ENCODE measurements at places on chromosomes 3 and 15. TPM values are rescaled to one million over a fixed set of nuclear protein-coding genes. Genes with fewer than 3 reads are reported as not detected.

MITF gene
- total RNA-seq: 16.7 TPM

WDR48 gene
- 54.2 TPM for total RNA-seq

CAND2 gene
- total RNA-seq: 5.0 TPM

C3orf62 gene
- total RNA-seq: 1.8 TPM

SMCO1 gene
- not detected for total RNA-seq

VGLL3 gene
- 10.9 TPM for total RNA-seq

NEK10 gene
- 16.7 TPM for total RNA-seq

P2RY12 gene
- 0.09 TPM for total RNA-seq

RHCG gene
- 0.16 TPM for total RNA-seq

TRIM42 gene
- not detected for total RNA-seq

CPLX3 gene
- under 0.01 TPM for total RNA-seq
